Stimulated activated naive B cell treated with anti-CD40 and anti-IgM and Interleukin-4, amounts not matched to agents 10 μg/mL and 1 μg/mL and 100 μg/mL, for 72 hours (primary cell): ENCODE measurements at places on chromosomes 3 and 15.

DNA sequence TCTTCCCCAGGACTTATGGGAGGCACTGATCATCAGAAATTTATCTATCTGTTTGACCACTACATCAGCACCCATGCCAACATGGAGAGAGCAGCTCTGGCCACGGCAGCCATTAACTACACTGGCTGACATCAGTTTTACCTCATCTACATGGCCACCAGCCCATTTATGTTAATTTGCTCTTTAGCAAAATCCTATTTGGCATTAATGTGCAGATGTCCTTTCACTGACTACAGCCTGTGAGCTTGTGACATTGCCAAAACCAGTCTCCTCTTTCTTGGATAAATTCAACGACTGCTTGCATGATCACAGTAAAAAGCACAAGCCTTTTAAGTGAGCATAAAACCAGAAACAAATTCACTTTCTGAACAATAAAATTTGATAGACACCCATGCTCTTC is 47.5 kb downstream of the NR1I2 start:
- no peak for DNase-seq

DNA sequence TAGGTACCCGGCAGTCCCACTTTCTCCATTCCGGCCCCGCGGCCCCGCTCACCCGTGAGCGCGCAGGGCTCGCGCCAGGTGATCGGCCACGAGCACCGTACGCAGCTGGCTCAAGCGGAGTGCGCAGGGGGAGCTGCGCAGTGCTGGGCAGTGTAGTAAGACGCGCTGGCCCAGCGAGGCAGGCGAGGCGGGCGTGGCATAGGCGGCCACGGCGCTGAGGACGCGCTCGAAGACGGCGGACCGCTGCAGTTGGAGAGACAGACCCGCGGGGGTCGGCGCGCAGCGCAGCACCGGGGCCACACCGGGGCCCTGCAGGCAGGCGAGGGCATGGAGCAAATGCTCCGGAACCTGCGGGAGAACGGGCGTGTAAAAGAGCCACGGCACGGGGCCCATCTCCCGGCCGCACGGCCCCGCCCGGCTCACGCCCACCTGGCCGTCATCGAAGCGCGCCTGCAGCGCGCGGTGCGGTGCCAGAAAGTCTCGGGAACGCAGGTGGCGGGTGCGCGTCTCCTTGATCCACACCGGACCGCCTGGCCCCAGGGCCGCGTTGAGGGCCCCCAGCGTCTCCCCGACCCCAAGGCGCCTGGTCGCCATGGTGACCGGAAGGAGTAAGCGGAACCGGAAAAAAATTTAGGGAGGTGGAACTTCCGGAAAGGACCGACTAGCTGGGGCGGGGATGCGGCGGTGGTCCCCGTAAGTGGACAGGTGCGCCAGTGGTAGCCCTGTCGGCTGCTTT is at the start of gene DALRD3:
DALRD3 (minus strand) TSS at position 610 of the 736 bp plus-strand sequence; CDS start at position 594, 16 bp downstream.
- peak; percentile 68 for DNase-seq

DNA sequence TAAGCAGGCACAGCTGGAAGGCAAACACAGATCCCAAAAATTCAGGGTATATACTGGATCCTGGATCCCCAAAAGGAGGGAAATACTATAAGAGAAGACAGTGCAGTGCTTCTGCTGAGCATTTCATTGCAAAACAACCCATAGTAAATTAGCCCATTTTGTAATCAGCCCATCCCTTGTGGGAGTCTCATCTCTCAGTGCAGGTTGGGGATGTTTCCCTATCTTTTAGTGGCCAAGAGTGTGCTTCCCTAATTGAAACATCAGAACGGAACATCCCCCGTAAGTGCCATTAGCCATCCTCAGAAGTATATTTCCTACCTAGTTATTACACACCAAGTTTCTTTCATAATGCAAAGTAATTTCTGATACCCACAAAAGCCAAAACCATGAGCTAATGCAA is 11.2 kb upstream of the MTMR14 start:
- no peak for DNase-seq

DNA sequence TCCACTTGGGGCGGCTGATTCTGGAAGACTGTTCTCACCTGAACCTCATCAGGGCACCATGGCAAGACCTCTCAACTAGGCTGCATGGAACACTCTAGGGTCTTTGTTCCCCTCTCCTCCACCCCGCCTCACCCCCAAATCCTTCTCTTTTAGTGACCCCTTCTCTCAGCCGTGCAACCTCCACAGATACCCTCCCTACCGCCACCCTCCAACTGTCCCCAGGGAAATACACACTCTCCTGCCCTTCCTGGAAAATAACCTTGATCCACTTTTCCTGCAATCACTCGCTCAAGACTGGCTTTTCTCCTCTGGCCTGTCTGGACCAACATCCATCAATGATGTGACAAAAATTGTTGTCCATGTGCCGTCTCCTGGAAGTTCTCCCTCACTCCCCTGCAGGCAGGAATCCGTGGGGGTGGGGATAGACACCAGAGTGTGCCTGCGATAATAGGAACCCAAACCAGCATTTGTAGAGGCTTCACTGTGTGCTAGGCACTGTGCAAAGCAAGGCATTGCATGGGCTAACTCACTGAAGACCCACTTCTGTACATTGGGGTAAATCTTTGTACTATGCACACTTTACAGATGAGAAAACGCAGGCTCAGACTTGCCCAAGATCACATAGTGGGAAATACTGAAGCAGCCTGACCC is 160.1 kb upstream of the UBE2E1 start:
- DNase-seq = no peak

GRCh38 chr3:17038900-17039553 is 154.3 kb downstream of the PLCL2 start:
- no peak for DNase-seq
